ENCODE measurements at places on chromosomes 4 and X.

GRCh38 chrX:124369722-124370121 lies 23.4 kb downstream of the SH2D1A start:
- DNase-seq = no peak

DNA sequence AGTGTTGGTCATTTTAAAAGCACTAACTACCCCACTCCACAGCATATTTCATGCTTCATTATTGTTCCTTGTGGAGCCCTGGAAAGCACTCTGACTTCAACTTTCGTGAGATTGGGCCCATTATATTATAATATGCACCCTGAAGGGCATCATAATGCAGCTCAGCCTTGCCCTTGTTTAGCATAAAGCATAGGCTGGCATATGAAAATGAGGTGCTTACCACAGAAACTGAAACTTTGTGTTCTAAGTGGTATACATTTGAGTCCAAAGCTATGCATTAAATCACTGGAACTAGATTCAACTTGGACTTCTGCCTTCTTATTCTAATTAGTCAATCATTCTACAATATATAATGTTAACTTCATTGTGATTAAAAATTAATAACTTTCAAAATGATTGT lies 1027.9 kb downstream of the STIM2 start:
- DNase-seq = no peak

DNA sequence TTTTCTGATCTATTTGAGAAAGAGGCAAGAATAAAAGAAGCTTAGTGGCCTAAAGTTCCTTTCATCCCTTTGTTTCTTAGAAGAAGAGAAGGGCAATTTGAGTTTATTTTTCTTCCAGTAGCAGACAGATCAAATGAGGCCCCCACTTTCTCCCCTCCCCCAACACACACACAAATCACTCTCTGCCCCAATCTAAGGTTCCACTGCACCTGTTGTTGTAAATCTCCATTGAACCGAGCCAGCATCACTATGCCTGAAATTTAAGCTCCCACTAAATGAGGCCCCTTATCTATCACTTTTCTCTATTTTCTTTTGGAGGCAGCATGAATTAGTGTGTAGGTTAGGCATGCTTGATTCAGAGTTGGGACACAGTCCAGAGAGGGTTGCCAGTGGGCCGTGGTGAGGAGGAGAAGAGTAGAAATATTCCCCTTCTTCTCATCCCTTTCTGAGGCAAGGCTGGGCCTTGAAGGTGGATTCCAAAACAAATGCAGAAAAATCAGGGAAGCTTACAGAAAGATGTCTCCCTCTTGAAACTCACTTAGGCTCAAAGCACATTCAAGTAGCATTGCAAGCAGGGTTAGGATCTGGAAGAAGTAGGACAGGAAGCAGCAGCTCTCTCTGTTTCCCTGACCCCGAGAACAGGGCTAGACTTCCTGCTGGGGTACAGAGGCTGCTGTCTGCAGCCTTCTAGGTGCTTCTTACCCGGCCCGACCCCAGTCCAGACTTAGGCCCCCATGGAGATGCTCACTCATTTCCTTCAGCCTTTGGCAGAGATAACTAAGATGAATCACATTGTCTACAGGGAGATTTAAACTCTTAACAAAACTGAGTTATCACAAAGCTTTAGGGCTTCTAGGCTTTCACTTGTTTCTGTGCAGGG lies 70.7 kb downstream of the RASL11B start:
- DNase-seq = no peak

DNA sequence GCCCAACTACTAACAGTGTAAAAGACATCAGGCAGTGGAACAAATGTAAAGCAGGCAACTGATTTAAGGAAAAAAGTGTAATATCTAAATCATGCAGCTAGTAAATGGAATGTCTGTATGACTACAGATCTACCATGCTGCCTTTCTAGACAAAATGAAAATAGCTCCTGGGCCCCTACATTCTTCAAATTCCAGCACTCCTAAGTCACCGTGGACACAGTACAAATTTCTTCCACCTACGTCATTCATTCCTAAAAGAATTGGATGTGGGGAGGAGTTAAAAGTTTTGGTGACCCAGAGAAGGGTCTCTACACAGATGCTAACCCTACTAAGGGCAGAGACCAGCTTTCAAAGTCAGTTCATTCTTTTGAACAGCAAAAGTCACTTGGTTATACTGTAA lies 137.2 kb upstream of the ARHGEF9 start:
- DNase-seq = no peak

DNA sequence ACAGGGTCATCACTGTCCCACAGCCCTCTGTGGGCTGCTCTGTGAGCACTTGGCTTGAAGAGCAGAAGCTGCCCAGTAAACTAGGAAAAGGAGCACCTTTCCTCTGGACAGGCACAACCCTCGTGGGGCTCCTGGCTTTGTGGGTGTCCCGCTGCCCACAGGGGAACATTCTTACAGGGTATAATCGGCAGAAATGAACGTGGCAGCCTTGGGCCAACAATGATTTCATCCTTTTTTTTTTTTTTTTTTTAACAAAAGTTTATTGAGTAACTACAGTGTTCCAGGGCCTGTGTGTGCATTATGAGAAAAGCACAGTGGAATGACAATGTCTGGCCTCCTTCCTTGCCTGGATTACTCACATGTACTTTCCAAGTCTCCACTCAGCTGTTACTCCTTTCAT lies 197.2 kb downstream of the PDGFC start:
- DNase-seq = no peak
